ENCODE measurements at places on chromosomes 1 and 21.

GRCh38 chr1:235268379-235269125 lies 59.4 kb downstream of the ARID4B start:
- no peak overlapping the region for H3K4me3 ChIP-seq
- no peaks in the 10 kb centered on the region for H3K36me3 ChIP-seq
- no peak for DNase-seq
- H3K27me3 ChIP-seq: no peaks in the 10 kb centered on the region

DNA sequence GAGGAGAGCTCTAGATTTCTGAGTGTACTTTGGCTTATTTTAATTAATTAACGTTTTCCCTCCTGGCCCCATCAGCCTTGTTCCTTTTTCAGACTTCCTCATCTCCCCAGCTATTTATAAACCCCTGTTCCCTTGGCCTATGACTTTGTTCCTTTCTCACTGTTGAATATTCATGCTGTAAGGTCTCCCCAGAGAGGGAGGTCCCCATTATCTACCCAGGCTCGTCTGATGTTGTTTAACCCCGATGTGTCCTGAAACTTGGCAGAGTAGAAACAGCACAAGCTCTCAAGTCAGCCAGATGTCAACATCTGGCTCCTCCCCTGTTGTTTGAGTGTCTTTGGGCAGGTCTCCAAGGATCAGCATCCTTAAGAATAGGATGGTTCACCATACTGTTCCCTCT lies 153.6 kb downstream of the HIVEP3 start:
- no peaks in the 10 kb centered on the region for H3K36me3 ChIP-seq
- peak overlapping the region; percentile 94 for H3K27ac ChIP-seq
- H3K27me3 ChIP-seq: no peaks in the 10 kb centered on the region
- peaks cover 76% of the 10 kb centered on the region for H3K4me1 ChIP-seq
- H3K4me3 ChIP-seq: peak overlapping the region; percentile 51

- H3K4me3 ChIP-seq: no peak overlapping the region
- DNase-seq: no peak
- H3K27ac ChIP-seq: no peak overlapping the region
- H3K4me1 ChIP-seq: no peaks in the 10 kb centered on the region
- H3K27me3 ChIP-seq: no peaks in the 10 kb centered on the region
- H3K36me3 ChIP-seq: no peaks in the 10 kb centered on the region
Measured at GRCh38 chr1:53126495-53126894, 15.9 kb downstream of the SLC1A7 start.

GRCh38 chr1:23869051-23869450 lies 961 bp upstream of the FUCA1 start:
- H3K4me3 ChIP-seq: peak overlapping the region; percentile 96
- H3K27me3 ChIP-seq: no peaks in the 10 kb centered on the region
- peaks cover 37% of the 10 kb centered on the region for H3K4me1 ChIP-seq

DNA sequence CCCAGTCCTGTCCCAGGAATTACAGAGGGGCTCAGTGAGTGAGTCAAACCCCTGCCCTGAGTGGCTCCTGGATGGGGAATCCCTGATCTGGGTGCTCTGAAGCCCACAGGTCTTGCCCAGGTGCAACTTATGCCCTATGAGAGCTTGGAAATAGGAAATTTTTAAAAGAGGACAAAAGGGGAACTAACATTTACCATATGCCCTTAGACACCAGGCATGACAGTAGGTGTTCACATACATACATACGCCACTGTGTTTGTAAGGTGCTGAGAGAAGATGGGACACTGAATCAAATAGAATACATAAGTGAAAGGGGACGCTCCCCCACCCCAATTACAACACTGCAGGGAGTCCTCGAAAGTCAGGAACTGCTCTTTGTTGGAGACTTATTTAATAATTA lies 1.4 kb downstream of the CFAP45 start:
- H3K27ac ChIP-seq: no peak overlapping the region
- no peaks in the 10 kb centered on the region for H3K27me3 ChIP-seq
- no peaks in the 10 kb centered on the region for H3K4me1 ChIP-seq
- H3K36me3 ChIP-seq: no peaks in the 10 kb centered on the region
- no peak for DNase-seq
